ENCODE measurements at places on chromosomes 11 and 22.

DNA sequence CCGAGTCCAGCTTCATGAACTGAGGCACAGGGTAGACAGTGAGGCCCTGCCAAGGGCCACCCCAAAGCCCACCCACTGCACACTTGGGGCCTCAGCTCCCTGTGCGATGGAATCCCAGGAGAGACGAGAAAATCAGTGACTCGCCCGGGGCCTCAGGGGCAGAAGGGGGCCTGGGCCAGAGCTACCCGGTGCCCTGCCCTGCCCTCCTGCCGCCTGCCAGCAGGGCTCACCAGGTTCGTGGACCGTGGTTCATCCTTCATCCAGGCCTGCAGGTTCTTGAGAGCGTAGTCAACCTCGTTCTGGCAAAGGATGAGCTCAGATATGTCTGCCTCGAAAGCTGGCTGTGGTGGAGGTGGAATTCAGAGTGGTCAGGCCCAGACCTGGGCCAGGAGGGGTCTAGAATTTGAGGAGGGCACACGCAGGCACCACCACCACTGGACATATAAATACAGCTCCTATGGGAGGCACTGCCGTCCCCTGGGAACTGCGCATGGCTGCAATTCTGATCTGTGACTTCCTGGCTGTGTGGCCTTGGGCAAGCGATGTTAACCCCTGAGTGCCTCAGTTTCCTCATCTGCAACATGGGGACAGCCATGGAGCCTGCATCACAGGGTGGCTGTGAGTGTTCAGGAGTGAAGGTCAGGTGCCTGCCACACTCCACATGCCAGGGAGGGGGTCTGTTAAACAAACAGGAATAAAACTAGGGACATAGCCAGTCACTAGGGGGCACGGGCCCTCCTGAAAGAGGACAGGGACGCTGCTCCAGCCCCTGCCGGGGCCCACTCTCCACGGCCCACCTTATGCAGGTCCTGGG is 7.5 kb downstream of the ALDH3B2 start:
- no peak for DNase-seq

- DNase-seq, result no peak
These were observed 55.6 kb downstream of the ARFGAP2 start for GRCh38 chr11:47121056-47121455.

DNA sequence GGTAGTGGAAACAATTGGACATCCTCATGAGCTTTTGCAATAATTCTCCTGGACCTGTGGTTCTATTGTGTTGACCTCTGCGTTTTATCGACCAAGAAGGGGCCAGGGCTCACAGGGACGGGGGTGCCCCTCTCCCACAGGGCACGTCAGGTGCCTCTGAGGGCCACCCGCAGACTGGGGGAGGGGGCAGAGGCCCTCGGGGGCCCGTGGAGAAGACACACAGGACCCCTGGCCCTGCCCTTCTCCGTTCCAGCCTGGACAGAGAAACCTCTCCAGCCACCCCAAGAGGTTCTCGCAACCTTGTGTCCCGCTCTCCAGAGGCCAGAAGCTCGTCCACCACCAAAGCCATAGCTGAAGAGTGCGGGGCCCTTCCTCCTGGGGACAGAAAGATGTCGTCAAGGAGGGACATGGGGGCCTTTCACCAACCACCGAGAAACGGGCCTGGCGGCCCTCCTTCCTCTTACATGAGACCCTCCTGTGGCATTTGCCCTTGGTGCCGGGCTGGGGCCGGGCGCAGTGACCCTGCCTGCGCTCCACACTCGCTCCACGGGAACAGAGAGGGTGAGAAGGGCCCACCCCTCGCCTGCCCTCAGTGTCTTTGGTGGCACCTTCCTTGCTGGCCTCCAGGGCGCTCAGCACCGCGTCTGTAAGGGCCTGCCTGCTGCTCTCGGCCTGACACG is 57.3 kb downstream of the GRAMD4 start:
- no peak for DNase-seq

GRCh38 chr22:46484156-46484860 is 53.1 kb downstream of the CELSR1 start:
- no peak for DNase-seq

DNA sequence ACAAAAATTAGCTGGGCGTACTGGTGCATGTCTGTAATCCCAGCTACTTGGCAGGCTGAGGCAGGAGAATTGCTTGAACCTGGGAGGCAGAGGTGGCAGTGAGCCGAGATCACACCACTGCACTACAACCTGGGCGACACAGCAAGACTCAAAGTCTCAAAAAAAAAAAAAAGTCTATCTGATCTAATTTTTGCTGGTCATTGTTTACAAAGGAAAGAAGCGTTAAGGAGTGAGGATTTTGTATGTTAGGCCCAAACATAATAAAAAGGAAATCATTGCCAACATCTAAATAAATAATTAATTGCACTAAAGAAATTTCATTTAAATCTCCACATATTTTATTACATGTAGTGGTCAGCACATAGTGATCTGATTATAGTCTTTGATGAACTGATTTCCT is 2.9 kb downstream of the RBX1 start:
- DNase-seq, result no peak

DNA sequence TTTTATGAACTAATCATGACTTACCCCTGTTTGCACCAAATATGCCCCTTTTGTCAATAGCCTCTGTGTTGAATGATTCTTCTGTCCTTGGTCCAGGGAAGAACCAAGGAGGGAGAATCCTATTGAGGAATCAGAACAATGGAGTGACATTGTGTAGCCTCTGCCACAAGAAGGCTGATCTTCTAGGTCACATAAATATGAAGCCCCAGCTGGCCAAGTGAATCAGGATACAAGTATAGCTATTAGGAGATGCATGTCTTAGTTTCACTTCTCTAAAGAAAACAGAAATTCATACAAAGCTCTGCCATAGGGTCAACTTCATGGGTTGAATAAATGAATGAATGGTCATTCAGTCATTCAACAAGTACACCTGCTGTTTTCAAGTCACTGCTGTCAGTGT is 118.2 kb upstream of the BLID start:
- DNase-seq, result no peak

DNA sequence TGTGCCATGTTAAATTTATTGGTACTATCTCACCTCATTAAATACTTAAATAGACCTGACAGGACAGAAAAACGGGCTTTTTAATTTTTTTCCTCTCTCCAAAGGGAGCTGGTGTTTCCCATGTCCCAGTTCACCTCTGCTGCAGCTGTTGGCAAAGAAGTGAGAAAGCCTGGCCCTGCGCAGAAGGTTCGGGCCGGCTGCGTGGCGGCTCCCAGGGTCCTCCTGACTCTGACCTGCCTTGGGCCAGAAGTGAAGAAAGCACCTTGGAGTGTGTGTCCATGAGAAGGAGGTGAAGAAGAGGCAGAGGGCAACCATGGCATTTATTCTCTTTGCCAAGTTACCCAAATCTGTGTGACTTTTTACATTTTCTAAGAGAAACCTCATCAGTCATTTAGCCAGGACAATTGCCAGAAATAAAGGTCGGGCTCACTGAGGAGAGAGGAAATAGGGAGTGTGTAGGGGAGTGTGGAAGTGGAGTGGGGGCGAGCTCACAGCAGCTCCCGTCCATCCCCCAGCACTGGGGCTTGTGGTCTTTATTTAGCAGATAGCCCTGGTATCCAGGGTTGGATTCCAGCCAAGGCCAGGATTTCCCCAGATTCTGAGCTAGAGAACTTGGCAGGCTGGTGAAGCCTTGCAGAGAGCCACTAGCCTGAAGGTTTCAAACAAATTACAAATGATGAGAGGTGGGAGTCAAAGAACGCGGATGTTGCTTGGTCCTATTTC is 102.4 kb upstream of the CADM1 start:
- DNase-seq, result no peak

GRCh38 chr22:49351761-49352227 is 475.9 kb downstream of the BRD1 start:
- DNase-seq, result no peak

- DNase-seq, result peak; percentile 4
These were observed 51.7 kb downstream of the ZBTB16 start for GRCh38 chr11:114110952-114111947.

DNA sequence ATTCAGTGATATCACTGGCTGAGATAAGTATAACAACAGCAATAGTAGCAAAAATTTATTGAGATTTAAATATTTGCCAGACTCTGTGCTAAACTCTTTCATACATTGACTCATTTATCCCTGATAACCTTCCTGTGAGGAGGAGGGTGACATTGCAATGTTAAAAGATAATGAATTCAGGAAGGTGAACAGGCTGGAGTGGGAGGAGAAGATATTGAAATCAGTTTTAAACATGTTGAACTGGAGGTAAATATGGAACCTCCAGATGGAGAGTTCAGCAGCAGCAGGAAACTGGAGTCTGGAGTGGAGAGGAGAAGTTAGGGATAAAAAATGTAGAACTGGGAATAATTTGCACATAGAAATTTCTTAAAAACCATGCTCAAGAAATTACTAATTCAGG is 142.0 kb upstream of the FAT3 start:
- DNase-seq, result no peak

DNA sequence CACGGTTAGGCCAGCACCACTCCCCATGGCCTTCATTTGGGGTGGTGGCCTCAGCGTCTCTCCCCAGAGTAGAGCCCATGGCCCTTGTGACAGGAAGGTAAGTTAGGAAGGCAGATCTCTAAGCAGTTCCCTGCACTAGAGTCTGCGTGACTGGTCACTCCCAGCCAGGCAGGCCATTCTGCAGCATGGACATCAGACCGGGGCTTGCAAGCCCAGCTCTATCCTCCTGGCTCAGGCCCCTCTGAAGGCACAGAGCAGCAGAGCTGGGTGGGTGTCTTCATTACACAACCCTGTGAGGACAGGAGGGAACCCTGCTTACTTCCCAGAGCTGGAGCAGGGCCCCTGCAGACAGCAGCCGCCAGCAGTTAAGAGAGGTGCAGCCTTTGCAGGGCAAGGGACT is 77.3 kb downstream of the PIWIL3 start:
- DNase-seq, result no peak

- no peak for DNase-seq
These were observed 2.9 kb downstream of the MUC2 start for GRCh38 chr11:1077417-1078119.

DNA sequence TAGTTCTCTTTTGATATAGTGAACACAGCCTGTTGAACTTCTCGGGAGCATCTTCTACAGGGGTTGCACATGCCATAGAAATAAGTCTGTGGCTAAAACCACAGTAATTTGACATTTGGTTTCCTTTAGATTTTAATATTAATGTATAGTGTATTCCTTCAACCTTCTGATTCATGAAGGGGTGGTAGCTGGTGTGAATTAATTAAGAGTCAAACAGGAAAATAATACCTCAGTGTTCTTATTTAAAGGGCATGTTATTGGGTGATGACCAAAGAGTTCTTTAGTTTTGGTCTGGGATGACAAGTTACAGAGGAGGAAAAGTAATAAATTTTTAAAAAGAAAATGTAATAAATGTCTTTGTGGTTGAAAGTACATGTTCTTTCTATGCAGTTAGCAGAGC is 86.8 kb downstream of the PDHX start:
- no peak for DNase-seq

- no peak for DNase-seq
These were observed at the start of gene MS4A4E for GRCh38 chr11:60242740-60243239. Gene MS4A4E, minus strand, starts transcription at chr11:60243137. Its CDS starts 13,082 bp downstream, at chr11:60230055.

GRCh38 chr11:11313426-11313825 is 39.6 kb downstream of the CSNK2A3 start:
- DNase-seq, result peak; percentile 93

DNA sequence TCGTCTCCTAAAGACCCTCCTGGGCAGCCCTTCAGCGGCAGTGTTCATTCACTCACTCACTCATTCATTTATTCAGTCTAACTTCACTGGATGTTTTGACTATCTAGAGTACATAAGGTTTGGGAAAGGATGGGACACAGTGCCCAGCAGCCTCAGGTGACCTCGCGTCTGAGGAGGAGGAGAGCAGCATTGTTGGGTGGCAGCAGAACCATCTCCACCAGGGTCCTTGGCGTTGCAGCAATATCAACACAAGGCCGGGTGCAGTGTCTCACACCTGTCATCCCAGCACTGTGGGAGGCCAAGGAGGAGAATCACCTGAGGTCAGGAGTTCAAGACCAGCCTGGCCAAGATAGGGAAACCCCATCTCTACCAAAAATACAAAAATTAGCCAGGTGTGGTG is 408.0 kb downstream of the BRD1 start:
- DNase-seq, result no peak

DNA sequence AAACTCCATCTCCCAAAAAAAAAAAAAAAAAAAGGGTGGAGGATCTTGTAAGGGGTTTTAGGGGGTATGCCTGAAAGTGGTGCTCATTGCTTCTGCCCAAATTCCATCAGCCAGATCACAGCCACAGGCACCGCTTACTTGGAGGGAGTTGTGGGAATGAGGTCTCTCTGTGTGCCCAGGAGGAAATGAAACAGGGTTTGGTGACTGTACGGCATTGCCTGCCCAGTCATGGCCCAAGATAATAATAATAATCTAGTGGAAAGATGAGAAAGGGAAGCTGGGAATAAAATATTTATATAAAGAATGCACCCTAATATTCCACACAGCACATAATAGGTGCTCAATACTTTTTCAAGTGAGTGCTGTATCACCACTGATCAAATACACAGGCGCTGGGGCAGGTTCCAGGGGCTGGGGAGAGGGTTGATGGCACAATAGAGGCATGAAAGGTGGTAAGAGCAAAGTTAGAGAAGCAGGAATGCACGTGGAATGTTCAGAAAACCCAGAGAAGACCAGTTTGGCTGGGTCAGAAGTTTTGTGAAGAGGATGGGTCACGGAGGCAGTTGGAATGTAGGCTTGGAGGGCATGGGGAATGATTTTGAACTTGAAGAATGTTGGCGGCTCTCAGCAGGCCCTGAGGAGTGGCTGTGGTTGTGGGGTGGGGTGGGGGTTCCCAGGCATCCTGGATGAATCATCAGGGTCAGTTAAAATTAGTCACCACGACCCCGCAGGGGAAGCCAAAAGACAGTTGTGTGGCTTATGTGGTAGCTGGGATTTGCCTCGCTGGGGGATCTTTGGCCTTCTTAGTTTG is 12.5 kb upstream of the MB start:
- DNase-seq, result peak; percentile 98

DNA sequence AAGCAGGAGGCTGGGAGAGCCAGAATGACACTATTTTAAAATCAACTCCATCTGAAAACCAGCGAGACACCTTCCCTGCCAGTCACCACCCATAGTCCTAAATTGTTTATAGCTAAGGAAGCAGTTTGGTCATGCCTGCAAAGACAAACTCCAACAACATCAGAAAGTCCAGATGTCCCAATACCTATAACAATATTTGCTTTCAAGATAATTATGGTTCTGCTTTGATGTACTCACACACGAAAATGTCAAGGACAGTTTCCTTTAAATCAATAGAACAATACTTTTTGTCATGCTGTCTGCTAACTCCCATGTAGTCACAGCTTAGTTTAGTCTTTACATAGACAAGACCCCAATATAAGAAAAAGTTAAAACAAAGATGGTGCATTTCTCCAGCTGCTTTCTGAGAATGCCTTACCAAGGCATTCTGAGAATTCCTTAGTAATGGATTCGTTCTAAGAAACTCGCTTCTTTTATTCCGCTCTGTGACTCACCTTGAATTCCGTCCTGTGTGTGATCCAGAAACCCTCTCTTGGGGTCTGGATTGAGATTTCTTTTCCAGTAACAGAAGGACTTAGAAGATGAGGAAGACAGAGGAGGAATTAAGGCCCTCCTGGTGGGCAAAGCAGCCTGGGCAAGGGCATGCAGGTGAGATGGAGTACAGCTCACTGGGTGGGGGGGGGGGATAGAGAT is 9.6 kb upstream of the SCGB2A2 start:
- no peak for DNase-seq
